Cortex of kidney (tissue), 1 donor: ENCODE measurements at places on chromosomes 12 and 14.

GRCh38 chr14:54316652-54317051 lies 80.2 kb upstream of the CDKN3 start:
- DNase-seq = no peak

DNA sequence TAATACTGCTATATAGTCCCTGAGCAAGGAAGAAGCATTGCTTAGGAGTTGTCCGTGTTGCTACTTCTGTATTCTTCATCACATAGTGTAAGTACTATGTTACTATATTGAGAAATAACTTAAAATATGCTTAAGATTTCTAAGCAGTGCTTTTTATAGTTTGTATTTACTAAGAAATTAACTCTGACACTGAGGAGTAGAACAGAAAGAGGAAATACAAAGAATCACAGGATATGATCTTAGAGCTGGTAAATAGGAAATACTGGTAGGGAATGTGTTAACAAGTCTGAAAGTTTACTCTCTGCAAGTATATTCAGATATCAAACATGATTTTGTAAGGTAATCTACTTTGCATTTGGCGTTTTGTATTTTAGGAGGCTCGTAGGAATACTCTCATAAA lies 15.5 kb downstream of the XPOT start:
- DNase-seq = no peak

- no peak for DNase-seq
These were observed 99.5 kb downstream of the PDZRN4 start for GRCh38 chr12:41287500-41288141.

- no peak for DNase-seq
These were observed 24.0 kb upstream of the MDM2 start for GRCh38 chr12:68784015-68784414.

GRCh38 chr12:84619053-84619571 lies 293.5 kb downstream of the SLC6A15 start:
- DNase-seq = no peak

DNA sequence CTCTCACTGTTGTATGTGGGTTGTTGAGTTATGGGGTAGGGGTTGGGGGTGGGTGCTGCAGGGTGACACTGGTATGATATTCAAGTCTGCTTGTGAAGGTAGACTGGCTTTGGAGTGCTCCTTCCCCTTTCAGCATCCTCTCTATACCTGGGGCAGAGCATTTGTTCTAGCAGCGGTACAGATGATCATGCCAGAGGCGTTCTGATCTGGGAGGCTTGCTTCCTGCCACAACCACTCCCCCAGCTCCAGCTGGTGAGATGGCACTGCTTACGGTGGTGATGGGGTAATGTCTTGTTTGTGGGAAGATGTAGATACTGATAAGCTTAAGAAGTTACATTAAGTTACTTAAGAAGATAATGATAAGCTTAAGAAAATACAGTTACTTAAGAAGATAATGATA lies 131.8 kb downstream of the ERC1 start:
- DNase-seq = no peak

DNA sequence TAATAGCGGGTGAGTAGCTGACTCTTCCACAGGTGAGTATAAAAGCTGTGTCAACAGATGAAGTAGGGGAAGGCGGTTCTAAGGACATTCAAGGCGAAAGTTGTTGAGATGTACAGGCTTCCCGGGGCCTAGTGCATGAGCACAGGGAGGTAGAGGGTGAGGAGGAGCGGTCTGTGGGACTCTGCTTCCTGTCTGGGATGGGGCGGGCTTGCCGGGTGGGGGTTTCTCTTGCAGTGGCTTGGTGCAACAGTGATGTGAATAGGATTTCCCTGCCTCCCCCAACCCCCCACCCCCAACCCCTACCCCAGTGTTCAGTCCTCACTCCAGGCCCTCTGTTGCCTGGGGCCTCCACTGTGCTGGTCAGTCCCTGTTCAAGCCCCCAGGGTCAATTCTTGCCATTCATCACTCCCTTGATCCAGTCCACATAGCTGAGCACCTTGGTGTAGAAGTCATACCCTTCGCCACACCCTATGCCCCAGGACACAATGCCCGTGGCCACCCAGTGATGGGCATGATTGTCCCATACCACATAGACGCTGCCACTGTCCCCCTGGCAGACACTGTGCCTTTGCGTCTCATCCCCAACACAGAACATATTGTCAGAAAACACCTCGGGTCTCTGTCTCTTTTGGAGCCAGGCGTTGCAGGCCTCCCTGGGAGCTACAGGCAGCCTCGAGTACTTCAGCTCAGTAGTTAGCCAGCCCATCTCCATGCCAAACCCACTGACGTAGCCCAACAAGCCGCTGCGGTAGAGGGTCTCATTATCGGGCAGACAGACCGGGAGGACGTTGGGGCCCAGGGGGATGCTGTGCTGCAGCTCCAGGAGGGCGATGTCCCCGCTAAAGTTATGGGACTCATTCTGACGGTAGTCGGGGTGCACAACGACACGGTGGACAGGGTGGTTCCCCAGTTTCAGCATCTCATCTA lies 4.0 kb upstream of the C1R start:
- no peak for DNase-seq

DNA sequence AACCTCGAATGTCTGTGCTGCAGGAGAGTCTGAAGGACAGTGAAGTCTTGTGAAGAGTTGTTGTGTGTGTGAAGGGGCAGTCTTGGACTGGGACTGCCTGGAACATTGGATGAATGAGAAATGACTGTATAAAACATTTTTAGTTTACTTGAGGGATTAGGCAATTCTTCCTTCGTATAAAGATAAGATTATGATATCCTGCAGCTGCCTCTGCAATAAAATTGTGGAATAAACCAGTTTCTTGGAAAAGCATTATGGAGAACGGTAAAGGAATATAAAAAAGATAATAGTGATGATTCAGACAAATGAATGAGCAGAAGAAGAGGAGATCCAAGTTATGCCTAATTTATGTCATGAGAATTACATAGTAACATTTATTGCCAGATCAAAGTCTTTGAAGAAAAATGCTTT lies 30.9 kb upstream of the LUM start:
- DNase-seq = no peak

- no peak for DNase-seq
These were observed 27.6 kb upstream of the KCNMB4 start for GRCh38 chr12:70338531-70338930.

DNA sequence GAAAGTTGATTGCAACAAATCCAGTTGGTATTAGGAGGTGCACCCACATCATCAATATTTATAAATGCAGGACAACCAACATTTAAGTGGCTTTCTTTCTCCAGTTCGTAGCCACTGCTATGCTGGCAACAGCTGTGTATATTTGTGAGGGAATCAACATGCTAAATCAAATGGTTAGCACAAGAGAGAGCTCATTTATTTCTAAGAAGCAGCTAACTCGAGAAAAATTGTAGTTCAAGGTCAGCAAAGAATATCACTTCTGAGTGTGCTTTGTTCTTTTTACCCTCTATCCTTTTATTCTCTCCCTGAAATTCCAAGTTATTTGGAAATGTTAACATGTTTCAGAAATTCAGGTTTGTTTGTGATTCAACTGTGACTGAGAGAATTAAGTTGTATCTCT lies 137.3 kb downstream of the NAV3 start:
- DNase-seq = no peak

- no peak for DNase-seq
These were observed 112.6 kb upstream of the DYRK2 start for GRCh38 chr12:67535971-67536370.

GRCh38 chr12:5546616-5547015 lies 114.7 kb downstream of the NTF3 start:
- no peak for DNase-seq

DNA sequence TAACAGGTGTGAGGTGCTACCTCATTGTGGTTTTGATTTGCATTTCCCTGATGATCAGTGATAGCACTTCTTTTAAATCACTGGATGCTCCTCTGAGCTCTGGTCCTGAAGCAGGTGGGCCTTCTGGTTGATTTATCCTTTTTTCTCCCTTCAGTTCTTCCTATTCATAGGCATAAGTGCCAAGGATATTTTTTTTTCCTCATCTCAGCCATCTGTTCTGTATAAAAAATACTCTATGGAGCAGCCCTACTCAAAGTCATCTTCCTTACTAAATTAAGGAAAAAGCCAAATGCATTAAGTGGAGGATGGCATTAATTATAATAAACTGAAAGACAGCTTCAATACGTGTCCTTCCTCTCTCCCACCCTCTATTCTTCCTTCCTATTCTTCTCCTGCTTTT lies 18.4 kb downstream of the SPIC start:
- no peak for DNase-seq

DNA sequence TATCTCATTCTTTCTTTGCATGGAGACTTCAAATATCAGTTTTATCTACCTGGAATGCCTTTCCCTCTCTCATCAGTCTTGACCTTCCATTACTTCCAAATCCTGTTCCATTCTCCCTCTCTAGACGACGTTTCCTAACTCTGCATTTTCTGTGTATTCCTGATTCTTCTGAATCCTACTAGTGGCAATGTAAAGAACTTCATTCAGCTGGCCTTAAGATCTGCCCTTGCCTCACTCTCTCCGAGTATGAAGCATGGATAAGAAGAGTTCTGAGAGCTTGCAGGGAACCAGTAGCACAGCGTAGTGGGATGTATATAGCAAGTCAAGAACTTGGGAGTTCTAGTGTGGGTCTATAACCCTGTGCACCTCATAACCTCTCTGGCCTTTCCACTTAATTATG lies 68.5 kb upstream of the HOXC13 start:
- no peak for DNase-seq
